Adrenal gland (tissue), 19 donors: ENCODE measurements at places on chromosomes 6 and 20. TPM values are rescaled to one million over a fixed set of nuclear protein-coding genes. Genes with fewer than 3 reads are reported as not detected.
A peak's percentile ranks its signal among the peaks of the same experiment; 100 is the strongest.

Gene BMP7
- 3.2 TPM for total RNA-seq

GRCh38 chr6:140548366-140548765 is 1173.9 kb upstream of the CITED2 start:
- no peak for DNase-seq

Gene ADRM1
- 220 TPM for total RNA-seq

DNA sequence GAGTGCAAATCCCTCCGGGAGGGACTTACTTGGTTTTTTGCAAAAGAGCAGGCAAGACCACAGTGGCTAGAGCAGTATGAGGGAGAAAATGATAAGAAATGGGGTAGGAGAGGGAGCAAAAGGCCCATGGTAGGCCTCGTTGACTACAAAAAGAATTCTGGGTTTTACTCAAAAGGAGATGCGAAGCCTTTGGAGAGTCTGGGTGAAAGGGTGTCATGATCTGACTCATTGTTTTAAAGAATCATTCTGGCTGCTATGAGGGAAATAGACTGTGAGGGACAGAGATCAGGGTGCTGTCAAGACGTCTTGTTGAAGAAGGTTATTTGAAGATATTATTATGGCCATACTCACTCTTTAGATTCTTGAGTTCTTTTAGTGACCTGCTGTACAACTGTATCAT is 13.0 kb downstream of the TBC1D32 start:
- no peak for DNase-seq

Gene HLA-DOA
- total RNA-seq = 42.3 TPM

Gene LRRN4
- not detected for total RNA-seq

- no peak for DNase-seq
Measured at GRCh38 chr20:44832724-44833123, 22.4 kb upstream of the RIMS4 start.

- DNase-seq = no peak
Measured at GRCh38 chr20:11118802-11119380, 445.1 kb upstream of the JAG1 start.

GRCh38 chr6:103783329-103783728 is 1076.4 kb downstream of the HACE1 start:
- DNase-seq = peak; percentile 39

Gene PARD6B
- total RNA-seq = 4.6 TPM

- no peak for DNase-seq
Measured at GRCh38 chr20:59802018-59802417, 131.4 kb downstream of the SYCP2 start.

Gene IMPG1
- not detected for total RNA-seq

DNA sequence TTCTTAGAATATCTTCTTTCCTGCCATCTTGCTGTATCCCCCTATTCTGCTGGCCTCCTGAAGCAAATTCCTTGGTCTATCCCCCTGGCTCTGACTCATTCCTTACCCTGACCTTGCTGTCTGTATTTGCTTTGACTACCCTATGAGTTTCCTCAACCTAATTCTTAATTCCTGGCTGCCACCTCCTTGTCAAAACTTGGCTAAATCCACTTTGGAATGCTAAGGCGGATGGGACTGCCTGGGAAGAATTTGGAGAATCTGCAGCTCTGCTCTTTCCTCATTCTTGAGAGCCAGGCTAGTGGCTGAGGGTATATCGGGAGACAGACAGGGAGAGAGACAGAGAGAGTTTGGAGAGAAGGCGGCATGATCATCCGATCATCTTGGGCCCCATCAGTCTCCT is 24.4 kb downstream of the CAP2 start:
- no peak for DNase-seq

Gene HLA-DPB1
- total RNA-seq = 360 TPM

Gene RTEL1
- total RNA-seq = 32.2 TPM

Gene TGM3
- total RNA-seq = not detected

DNA sequence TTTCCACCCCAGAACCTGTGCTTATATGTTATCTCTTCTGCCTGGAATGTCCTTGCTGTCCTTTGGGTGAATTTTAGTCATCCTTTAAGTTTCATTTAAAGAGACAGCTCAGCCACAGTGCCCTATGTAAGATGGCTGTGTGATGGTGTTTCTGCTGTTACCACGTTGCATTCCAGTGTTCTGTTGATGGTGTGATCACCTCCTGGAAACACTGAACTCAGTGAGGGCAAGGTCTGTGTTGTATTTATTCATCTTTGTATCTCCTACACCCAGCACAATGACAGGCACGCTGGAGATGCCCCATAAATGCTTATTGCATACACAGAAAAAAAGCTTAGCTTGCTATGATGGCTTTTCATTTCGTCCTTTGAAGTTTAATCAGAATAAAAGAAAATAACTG is 102.5 kb downstream of the MAP3K7 start:
- no peak for DNase-seq

DNA sequence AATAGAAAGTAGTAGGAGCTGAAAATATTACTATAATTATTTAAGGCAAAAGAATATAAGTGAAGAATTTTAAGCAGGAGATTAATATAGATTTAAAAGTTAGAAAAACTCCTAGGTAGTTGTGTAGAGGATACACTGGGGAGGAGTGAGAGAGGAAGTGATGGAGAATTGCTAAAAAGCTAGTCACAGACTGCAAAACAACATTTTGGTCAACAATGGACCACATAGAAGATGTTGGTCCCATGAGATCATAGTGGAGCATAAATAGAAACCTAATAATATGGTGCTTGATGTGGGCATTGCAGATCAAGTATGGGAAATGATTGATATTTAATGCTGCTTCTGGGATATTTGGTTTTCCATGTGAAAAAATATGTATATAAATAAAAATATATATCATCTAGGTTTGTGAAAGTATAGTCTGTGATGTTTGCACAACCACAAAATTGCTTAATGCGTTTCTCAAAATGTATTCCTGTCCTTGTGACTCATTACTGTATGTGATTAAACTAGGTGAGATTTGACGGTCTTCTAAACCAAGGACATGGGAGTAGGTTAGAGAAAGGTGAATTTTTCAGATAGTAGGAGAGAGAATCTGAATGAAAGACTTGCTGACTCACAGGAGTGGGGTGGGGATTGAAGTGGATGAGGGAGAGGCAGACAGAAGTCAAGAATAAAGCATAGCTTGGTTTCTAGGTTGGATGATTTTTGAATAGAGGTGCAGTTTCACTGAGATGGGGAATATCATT is 174.0 kb downstream of the BCKDHB start:
- no peak for DNase-seq

- DNase-seq = no peak
Measured at GRCh38 chr6:91088515-91088914, 501.6 kb upstream of the MAP3K7 start.

- peak; percentile 13 for DNase-seq
Measured at GRCh38 chr20:23436681-23437080, 2.8 kb upstream of the CSTL1 start.

DNA sequence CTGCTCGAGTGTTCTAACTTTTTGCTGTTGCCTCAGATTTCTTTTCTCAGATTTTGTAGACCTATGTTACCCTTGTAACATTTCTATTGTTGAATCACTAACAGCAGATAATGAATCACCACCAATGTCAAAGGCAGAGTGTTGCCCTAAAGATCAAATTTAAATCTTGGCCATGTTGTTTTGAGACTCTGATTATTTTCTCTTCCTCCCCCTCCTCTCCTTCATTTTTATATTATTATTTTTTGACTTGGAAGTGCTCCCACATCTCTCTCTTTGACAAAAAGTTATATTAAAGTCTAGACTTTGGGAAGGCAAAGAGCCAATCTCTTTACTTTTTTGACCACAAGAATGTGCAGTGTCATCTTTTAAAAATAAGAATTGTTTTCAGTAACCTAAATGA is 422.7 kb downstream of the NKAIN2 start:
- DNase-seq = no peak

DNA sequence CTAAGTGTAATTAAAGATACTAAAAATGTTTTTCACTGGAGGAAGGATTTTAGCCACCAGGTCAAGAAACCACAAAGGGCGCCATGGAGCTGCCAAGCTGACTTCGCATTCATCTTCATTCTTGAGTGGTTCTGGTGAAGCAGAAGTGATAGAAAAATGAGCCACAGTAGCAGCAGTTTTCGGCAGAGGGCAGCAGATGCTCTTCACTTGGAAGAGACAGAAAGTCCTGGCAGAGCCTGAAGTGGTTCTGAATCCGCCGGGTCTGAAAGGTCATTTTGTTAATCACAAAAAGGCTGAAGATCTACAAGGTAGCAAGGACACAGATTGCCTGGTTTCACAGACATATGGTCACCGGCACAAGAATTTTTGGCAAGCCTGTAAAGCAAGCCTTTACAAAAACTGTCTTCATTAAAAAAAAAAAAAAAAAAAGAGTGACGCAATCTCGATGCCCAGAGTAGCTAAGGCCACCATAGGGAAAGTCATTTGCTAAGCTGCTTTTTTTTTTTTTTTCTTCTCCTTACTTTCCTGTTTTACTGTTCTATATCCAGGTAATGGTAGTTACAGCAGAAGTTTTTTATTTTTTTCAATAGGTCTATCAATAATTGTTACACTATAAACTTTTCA is 345.1 kb upstream of the AGPAT4 start:
- DNase-seq = peak; percentile 72

- DNase-seq = no peak
Measured at GRCh38 chr20:58389968-58390658, 1.1 kb downstream of the VAPB start.

GRCh38 chr6:93337014-93337413 is 82.3 kb downstream of the EPHA7 start:
- no peak for DNase-seq

GRCh38 chr20:46575394-46575793 is 24.9 kb upstream of the OCSTAMP start:
- DNase-seq = no peak

Gene MYMX
- not detected for total RNA-seq

- DNase-seq = peak; percentile 90
Measured at GRCh38 chr6:170438402-170438753, 114.7 kb downstream of the PSMB1 start.
